ENCODE measurements at places on chromosomes 1 and 21.

GRCh38 chr21:35044770-35045541 is 4.1 kb downstream of the RUNX1 start:
- DNase-seq = no peak

GRCh38 chr1:212578041-212578440 is 30.5 kb upstream of the ATF3 start:
- DNase-seq = no peak

- no peak for DNase-seq
Measured at GRCh38 chr1:7256526-7256925, 471.3 kb downstream of the CAMTA1 start.

DNA sequence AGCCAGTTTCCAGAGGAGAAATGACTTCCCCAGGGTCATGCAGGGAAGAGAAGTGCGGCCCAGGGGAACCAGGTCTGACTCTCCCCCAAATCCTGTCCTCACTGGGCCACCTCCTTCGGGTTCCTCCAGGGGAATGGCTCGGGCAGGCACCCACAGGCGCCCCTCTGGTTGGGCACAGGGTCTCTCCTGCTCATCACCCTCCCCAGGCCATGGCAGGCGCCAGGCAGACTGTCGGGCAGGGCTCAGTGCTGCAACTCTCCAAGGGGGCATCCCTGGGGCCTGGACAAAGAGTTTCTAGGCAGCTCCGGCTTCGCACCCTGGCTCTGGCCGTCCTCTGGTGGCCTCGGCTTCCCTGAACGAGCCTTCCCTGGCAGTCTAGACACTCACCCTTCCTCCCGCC is 75.6 kb downstream of the MEGF6 start:
- DNase-seq = no peak

- peak; percentile 46 for DNase-seq
Measured at GRCh38 chr1:158095737-158096335, 84.9 kb upstream of the CD1D start.

Measured in RWPE1 (cell line).